NCI-H460 (cell line): ENCODE measurements at places on chromosomes 2 and 18. TPM values are rescaled to one million over a fixed set of nuclear protein-coding genes. Genes with fewer than 3 reads are reported as not detected.

DNA sequence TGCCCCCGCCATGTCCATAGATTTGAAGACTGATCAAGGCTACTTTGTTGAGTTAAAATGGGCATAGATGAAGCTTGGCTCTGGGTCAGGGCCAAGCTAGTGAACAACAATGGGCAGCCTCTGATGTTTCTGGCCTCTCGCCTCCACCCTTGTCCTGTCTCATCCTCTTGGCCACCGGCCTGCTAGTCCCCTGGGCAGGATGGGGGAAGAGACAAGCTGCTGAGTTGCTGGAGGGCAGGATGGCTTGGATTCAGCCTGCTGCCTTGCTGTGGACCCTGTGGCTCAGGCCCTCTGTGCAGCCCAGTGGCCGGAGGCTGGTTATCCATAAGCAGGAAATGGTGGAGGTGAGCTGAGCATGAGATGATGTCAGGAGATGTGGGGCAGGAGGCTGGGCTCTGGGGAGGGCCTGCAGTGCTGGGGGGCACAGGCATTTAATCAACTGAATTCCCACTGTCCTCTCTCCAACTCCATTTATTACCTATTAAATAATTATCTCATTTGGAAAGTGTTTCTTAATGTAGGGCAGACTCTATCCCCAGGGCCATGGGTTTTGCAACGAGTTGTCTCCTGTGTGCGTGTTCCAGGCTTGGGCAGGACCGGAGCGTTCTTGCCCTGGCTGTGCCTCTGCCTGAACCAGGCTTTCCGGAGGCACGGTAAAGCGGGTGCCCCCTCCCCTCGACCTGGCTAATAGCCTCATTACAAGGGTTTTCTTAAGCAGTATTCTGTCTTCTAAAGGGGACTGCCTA lies 122.9 kb downstream of the GLI2 start:
- no peak for DNase-seq

DNA sequence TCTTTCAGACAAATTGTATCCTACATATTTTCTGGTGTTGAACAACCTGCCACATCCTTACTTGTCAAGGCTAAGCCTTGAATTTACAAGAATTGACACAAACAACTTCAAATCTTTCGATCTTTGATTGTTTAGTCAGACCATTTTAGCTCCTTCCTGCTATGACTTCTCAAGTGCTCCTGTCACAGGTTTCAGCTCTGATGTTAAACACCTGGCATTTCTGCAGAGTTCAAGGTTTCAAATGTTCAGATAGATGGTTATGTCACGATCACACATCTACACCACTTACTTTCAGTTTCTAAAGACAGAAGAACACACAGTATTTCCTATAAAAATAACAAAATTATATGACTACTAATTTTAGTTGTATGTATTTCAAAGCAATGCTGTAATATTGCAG lies 84.0 kb downstream of the RND3 start:
- DNase-seq = no peak

GRCh38 chr2:96099861-96100798 lies 16.2 kb downstream of the ADRA2B start:
- no peak for DNase-seq

- DNase-seq = no peak
These were observed 153.2 kb downstream of the WDPCP start for GRCh38 chr2:63435070-63435469.

DNA sequence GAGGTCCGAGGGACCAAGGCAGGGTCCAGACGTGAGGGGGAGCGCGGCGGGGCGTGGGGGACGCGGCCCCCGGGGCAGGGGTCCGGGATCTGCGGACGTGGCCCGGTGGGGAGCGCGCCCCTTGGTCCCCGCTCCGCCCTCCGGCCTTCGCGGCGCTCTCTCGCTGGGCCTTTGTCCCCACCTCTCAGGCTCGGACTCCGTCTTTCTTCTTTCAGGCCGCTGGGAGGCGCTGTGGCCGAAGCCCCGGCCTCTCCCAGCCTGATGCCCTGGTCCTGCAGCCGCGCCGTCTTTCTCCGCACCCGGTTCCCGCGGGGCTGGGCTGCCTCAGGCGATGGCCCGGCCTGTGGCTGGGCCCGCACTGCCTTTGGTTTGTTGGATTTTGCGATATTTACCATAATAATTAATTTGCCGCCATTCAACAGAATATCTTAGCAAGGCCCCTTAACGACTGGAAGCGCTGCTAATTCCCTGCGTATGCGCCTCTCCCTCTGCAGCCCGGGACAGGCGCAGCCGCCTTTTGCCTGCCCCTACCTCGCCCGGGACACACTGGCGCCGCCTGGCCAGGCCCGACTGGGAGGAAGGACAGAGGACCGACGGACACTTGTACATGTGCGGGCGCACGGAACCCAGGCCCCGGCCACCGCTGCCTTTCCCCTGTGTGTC lies 10.8 kb downstream of the SIX3 start:
- peak; percentile 49 for DNase-seq

GRCh38 chr2:225765820-225766219 lies 366.3 kb downstream of the NYAP2 start:
- DNase-seq = no peak

The C2orf15 gene
- 0.27 TPM in 1 of 2 replicates, not detected in the other for total RNA-seq

The SNTG2 gene
- 0.12 TPM in 1 of 2 replicates, not detected in the other for total RNA-seq
